ENCODE measurements at places on chromosomes 1 and 21.

GRCh38 chr1:190474650-190475211, 2.9 kb downstream of the BRINP3 start:
- H3K4me3 ChIP-seq = peak overlapping the region; percentile 39
- H3K27ac ChIP-seq = no peak overlapping the region
- no peaks in the 10 kb centered on the region for H3K4me1 ChIP-seq
- peak; percentile 37 for DNase-seq
- H3K27me3 ChIP-seq = peaks cover 79% of the 10 kb centered on the region
- H3K36me3 ChIP-seq = no peaks in the 10 kb centered on the region

DNA sequence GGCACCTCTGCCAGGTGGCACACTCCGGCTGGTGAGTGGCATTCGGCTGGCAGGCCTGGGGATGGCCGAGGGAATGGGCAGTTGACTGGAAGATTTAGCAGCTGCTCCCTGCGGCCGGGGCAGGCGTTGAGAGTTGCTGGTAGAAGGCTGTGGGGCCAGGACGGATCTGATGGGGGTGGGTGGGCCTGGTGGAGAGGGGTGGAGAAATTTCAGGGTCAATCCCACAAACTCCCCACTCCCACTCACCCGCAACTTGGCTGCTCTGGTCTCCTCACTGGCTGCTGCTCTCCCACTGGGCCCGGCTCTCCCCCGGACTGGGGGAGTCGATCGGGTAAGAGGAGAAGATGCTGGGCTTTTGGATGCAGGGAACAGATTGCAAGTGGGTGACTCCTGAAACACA, 2.1 kb downstream of the PSRC1 start:
- no peak overlapping the region for H3K27ac ChIP-seq
- H3K4me3 ChIP-seq = no peak overlapping the region
- peaks cover 6% of the 10 kb centered on the region for H3K4me1 ChIP-seq
- DNase-seq = no peak
- no peaks in the 10 kb centered on the region for H3K36me3 ChIP-seq

GRCh38 chr1:58805716-58806571, 22.1 kb upstream of the JUN start:
- DNase-seq = no peak
- no peaks in the 10 kb centered on the region for H3K4me1 ChIP-seq
- no peaks in the 10 kb centered on the region for H3K36me3 ChIP-seq
- no peaks in the 10 kb centered on the region for H3K27me3 ChIP-seq
- H3K27ac ChIP-seq = no peak overlapping the region
- no peak overlapping the region for H3K4me3 ChIP-seq

- no peaks in the 10 kb centered on the region for H3K36me3 ChIP-seq
- peak; percentile 5 for DNase-seq
- H3K27me3 ChIP-seq = no peaks in the 10 kb centered on the region
- H3K27ac ChIP-seq = no peak overlapping the region
- no peak overlapping the region for H3K4me3 ChIP-seq
These were observed 534.4 kb upstream of the CAMK1G start for GRCh38 chr1:209048941-209049669.

- H3K4me3 ChIP-seq = no peak overlapping the region
- no peaks in the 10 kb centered on the region for H3K27me3 ChIP-seq
- H3K36me3 ChIP-seq = peaks cover 17% of the 10 kb centered on the region
- H3K4me1 ChIP-seq = peaks cover 15% of the 10 kb centered on the region
- H3K27ac ChIP-seq = no peak overlapping the region
- peak; percentile 51 for DNase-seq
These were observed 57.3 kb downstream of the MACF1 start for GRCh38 chr1:39261712-39262221.

- DNase-seq = no peak
- H3K4me3 ChIP-seq = no peak overlapping the region
- H3K36me3 ChIP-seq = no peaks in the 10 kb centered on the region
- H3K27ac ChIP-seq = no peak overlapping the region
These were observed 14.1 kb upstream of the HMGCS2 start for GRCh38 chr1:119782631-119783325.

GRCh38 chr1:226662642-226663326, 76.3 kb downstream of the ITPKB start:
- no peak overlapping the region for H3K4me3 ChIP-seq
- peaks cover 57% of the 10 kb centered on the region for H3K4me1 ChIP-seq
- peak overlapping the region; percentile 91 for H3K27ac ChIP-seq
- no peaks in the 10 kb centered on the region for H3K27me3 ChIP-seq

DNA sequence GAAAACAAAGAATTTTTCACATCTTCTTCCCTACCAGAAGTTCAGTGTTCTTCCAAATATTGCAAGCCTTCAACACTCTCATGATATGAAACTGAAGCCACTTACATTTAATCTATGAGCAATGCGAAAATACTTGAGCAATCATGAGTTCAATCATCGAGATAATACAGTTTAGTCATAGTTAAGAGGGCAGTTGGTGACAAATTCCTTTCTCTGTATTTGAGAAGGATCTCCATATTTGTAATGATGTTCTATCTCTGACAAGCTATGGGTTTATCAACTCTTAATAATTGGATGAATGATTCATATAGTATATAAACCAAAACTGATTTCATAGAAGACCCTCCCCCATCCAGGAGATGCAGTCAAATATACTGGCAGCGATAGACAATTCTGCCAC, 29.7 kb upstream of the PYHIN1 start:
- H3K4me1 ChIP-seq = no peaks in the 10 kb centered on the region
- H3K36me3 ChIP-seq = no peaks in the 10 kb centered on the region

GRCh38 chr1:19680644-19681043, 16.0 kb downstream of the HTR6 start:
- H3K4me1 ChIP-seq = no peaks in the 10 kb centered on the region
- no peaks in the 10 kb centered on the region for H3K36me3 ChIP-seq
- no peak for DNase-seq
- H3K27me3 ChIP-seq = peaks cover 3% of the 10 kb centered on the region
- no peak overlapping the region for H3K27ac ChIP-seq
- no peak overlapping the region for H3K4me3 ChIP-seq

- DNase-seq = no peak
- no peaks in the 10 kb centered on the region for H3K36me3 ChIP-seq
- no peaks in the 10 kb centered on the region for H3K27me3 ChIP-seq
- no peak overlapping the region for H3K27ac ChIP-seq
- no peak overlapping the region for H3K4me3 ChIP-seq
These were observed 15.2 kb downstream of the SSX2IP start for GRCh38 chr1:84675106-84675505.

GRCh38 chr1:182301467-182302198, 90.0 kb downstream of the GLUL start:
- peak; percentile 94 for DNase-seq
- no peak overlapping the region for H3K27ac ChIP-seq
- no peak overlapping the region for H3K4me3 ChIP-seq
- no peaks in the 10 kb centered on the region for H3K36me3 ChIP-seq
- no peaks in the 10 kb centered on the region for H3K27me3 ChIP-seq
- no peaks in the 10 kb centered on the region for H3K4me1 ChIP-seq

- no peaks in the 10 kb centered on the region for H3K36me3 ChIP-seq
- no peaks in the 10 kb centered on the region for H3K4me1 ChIP-seq
- H3K27me3 ChIP-seq = no peaks in the 10 kb centered on the region
- DNase-seq = peak; percentile 85
- H3K27ac ChIP-seq = no peak within 1 kb of the TSS
- H3K4me3 ChIP-seq = peak within 1 kb of the TSS; percentile 19
These were observed at the start of gene RGS4 for GRCh38 chr1:163069142-163069541. Gene RGS4 (plus strand): TSS chr1:163069361. CDS start chr1:163069485, 124 bp downstream.

DNA sequence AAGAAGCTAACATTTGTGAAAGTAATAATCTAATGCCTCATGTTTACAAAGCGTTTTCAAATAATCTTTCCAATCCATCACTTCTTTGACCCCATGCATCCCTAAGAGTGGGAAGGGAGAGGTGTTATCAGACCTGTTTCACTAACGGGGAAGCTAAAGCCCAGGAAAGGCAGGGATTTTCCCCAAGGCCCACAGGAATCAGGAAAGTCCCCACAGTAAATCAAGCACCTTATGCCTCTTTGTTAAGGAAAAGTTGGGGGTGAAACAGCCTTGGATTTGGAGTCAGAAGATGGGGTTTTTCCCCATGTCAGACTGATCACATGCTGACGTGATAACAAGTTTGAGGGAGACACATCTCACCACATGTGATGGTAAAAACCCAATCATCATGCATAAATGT, 20.0 kb upstream of the ANGPTL7 start:
- no peak overlapping the region for H3K27ac ChIP-seq
- H3K36me3 ChIP-seq = peaks cover 2% of the 10 kb centered on the region
- H3K4me3 ChIP-seq = no peak overlapping the region
- no peaks in the 10 kb centered on the region for H3K27me3 ChIP-seq

DNA sequence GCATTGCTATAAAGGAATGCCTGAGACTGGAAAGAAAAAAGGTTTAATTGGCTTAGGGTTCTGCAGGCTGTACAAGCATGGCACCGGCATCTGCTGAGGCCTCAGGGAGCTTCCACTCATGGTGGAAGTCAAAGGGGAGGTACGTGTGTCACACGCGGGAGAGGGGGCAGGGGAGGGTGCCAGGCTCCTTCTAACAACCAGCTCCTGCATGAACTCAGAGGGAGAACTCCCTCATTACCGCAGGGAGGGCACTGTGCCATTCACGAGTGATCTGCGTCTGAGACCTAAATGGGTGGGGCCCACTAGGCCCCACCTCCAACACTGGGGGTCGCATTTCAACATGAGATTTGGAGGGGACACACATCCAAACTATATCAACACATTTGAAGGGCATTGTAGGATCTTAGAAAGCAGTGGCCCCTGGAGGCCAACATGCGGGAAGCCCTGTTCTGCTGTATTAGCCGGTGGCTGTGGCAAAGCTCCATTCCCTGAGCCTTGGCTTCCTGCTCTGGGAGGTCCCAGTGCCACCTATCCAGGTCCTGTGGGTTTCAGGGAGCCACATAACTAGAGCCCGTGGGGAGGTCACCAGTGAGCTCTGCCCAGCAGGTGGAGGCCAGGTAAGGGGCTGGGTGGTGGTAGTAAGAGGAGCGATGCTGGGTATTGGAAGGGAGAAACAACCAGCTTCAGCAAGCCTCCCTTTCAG, 10.0 kb downstream of the WNT3A start:
- H3K27me3 ChIP-seq = peaks cover 18% of the 10 kb centered on the region
- H3K27ac ChIP-seq = no peak overlapping the region
- no peaks in the 10 kb centered on the region for H3K4me1 ChIP-seq
- no peak for DNase-seq
- H3K4me3 ChIP-seq = no peak overlapping the region
- H3K36me3 ChIP-seq = no peaks in the 10 kb centered on the region

DNA sequence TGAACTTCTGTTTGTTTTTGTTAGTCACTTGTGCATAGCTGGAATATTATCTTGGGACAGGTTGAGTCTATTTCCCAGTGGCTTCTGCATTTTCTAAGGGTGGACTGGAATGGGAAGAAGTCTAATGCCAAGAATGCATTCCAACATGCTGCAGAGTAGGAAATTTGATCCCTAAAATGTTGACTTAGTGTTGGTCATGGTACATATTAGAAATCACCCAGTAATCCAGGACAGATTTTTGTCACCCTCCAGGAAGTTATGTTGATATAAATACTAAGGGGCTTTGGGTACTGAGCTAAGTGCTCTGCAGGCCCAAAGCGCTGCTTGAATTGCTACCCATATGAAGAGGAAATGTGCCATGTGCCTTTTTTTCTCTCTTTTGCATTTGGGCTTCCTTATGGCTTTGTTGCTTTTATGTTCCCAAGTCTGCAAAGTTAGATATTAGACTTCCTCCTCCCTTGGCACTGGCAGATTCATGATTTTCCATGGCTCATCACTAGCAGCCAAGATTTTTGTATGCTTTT, 10.0 kb downstream of the ARID1A start:
- H3K27me3 ChIP-seq = no peaks in the 10 kb centered on the region
- peaks cover 3% of the 10 kb centered on the region for H3K36me3 ChIP-seq
- H3K27ac ChIP-seq = peak overlapping the region; percentile 51
- no peak overlapping the region for H3K4me3 ChIP-seq
- DNase-seq = peak; percentile 70

DNA sequence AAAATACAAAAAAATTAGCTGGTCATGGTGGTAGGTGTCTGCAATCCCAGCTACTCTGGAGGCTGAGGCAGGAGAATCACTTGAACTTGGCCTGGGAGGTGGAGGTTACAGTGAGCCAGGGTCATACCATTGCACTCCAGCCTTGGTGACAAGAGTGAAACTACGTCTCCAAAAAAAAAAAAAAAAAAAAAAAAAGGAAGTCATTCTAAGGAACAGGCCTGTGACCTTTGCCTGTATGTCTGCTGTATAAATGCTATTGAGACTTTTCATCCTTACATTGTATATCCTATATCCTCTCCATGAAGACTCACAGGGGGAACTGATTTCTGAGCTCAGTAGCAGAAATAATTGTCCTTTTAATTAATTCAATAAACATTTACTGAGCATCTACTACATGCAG, 7.5 kb upstream of the CTPS1 start:
- no peak for DNase-seq
- H3K4me3 ChIP-seq = no peak overlapping the region
- no peaks in the 10 kb centered on the region for H3K27me3 ChIP-seq
- no peaks in the 10 kb centered on the region for H3K36me3 ChIP-seq
- H3K4me1 ChIP-seq = no peaks in the 10 kb centered on the region

DNA sequence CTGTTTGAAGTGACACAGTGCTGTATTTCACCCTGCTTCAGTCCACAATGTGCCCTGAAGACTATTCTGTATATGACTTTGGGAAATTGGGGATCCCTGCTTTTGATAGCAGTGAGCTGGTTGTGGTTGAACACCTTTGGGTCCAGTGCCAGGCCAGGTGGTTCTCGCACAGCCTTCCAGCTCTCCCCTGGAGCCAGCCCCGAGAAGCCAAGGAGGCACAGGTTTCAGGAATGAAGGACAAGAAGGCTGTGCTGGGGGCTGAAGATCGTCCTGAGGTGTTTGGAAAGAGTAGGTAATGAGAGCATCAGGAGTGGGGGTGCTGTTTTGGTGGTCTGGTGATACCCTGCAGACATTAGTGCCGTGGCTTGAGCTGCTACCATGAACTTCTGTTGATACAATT, 131.4 kb upstream of the COL6A1 start:
- H3K36me3 ChIP-seq = no peaks in the 10 kb centered on the region
- no peaks in the 10 kb centered on the region for H3K27me3 ChIP-seq
- DNase-seq = no peak
- H3K4me3 ChIP-seq = no peak overlapping the region
- H3K27ac ChIP-seq = no peak overlapping the region

- DNase-seq = no peak
- H3K4me3 ChIP-seq = no peak overlapping the region
- H3K27me3 ChIP-seq = peaks cover 5% of the 10 kb centered on the region
- no peak overlapping the region for H3K27ac ChIP-seq
- H3K36me3 ChIP-seq = no peaks in the 10 kb centered on the region
These were observed 34.6 kb downstream of the SLAMF6 start for GRCh38 chr1:160488347-160489058.

DNA sequence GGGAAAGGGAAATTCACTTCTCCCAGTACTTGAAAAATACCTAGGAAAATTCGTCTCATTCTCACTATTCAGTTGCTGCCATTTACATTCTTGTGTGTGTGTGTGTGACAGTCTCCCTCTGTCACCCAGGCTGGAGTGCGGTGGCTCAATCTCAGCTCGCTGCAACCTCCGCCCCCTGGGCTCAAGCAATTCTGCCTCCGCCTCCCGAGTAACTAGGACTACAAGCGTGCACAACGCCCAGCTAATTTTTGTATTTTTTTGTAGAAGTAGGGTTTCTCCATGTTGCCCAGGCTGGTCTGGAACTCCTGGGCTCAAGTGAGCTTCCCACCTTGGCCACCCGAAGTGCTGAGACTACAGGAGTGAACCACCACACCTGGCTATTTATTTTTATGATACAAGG, 1.2 kb downstream of the SNAPIN start:
- no peaks in the 10 kb centered on the region for H3K4me1 ChIP-seq
- peak overlapping the region; percentile 79 for H3K4me3 ChIP-seq
- no peaks in the 10 kb centered on the region for H3K27me3 ChIP-seq
- no peak overlapping the region for H3K27ac ChIP-seq
- peaks cover 39% of the 10 kb centered on the region for H3K36me3 ChIP-seq

GRCh38 chr1:205301205-205301821, 20.2 kb downstream of the NUAK2 start:
- H3K36me3 ChIP-seq = no peaks in the 10 kb centered on the region
- peaks cover 16% of the 10 kb centered on the region for H3K4me1 ChIP-seq
- peak; percentile 86 for DNase-seq
- no peak overlapping the region for H3K4me3 ChIP-seq
- H3K27me3 ChIP-seq = no peaks in the 10 kb centered on the region

Measured in cardiac muscle cell (in vitro differentiated cells and primary cell).